ENCODE measurements at places on chromosomes 5 and 9.

DNA sequence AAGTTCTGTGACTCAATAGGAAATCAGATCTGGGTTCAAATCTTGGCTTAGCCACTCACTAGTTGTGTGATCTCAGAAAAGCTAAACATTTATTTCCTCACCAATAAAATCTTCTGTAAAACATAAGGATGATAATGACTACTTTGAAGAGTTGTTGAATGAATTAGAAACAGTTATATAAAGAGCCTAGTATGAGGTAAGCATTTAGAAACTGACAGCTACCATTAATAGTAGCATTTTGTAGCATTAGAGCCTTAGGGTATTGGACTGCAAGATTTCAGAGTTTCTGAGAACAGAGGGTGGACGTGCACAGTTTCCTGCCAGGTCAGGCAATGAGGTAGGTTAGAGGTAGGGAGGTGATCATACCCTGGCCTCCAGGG lies 293.2 kb downstream of the CWC27 start:
- DNase-seq: no peak

DNA sequence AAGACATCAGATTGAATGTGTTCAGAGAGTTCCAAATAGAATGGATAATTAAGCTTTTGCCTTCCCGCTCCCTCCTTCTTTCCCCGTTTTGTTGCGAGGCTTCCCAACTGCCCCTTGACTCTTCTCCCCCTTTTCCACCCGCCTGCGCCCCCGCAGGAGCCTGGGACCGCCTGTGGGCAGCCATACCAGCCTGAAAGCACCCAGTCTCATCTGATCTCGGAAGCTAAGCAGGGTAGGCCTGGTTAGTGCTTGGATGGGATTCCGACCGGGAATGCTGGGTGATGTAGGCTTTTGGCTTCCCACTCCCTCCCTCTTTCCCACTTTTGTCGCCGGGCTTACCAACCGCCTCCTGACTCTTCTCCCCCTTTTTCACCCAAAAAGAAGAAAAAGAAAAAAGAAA lies 6.8 kb upstream of the HSD17B4 start:
- DNase-seq: no peak

GRCh38 chr9:15386465-15386864 lies 36.2 kb upstream of the SNAPC3 start:
- no peak for DNase-seq

DNA sequence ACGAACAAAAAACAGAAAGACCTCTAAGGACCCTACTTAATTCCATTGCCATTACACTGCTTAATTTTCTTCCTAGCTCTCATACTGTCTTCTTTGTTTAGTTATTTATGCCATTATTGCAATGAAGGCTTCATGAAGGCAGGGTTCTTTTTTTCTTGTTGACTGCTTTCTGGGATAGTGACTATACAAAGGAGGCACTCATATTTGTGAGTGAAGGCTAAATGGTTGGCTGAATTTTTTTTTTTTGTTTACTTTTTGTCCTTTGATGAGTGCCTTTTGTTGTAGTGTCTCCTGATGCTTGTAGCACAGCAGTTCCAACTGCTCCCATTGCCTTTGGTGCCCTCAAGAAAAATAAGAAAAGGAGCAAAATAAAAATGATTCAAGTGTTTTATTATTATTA lies 17.8 kb downstream of the CTNNA1 start:
- no peak for DNase-seq

- no peak for DNase-seq
These were observed 60.4 kb downstream of the RORB start for GRCh38 chr9:74557571-74557970.

DNA sequence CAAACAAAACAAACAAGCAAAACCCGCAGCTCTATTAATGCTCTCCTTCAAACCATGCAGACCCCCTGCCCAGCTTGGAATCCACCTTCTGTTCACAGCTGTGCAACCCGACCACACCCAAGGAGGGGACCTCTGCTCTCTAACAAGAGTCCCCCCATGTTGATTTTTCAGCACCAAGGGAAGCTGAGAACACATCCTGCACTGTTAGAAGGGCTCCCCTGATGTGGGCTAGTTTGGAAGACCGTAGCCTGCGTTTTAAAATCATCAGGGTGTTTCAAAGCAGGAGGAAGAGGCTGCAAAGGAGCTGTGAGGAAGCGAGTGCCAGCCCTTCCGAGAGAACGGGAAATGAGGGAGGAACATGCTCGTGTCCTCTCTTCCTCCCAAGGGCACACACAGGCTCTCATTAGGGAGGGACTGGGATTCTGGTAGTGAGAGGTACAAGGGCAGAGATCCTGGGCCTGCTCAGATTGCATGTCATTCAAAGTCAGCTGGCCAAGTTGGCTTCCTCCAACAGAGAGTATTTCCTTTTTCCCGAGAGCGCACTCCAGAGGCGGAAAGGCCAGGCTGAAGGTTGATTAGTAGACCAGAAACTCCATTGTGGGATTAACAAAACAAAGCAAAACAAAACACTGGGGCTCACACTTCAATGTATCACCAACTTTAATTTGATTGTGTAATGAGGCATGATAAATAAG lies 185.9 kb downstream of the SEMA6A start:
- DNase-seq: no peak

- DNase-seq: no peak
These were observed 196.2 kb downstream of the TARS1 start for GRCh38 chr5:33637011-33637410.

GRCh38 chr5:51449026-51449425 lies 65.8 kb downstream of the ISL1 start:
- DNase-seq: no peak

- no peak for DNase-seq
These were observed 677.0 kb upstream of the WWC1 start for GRCh38 chr5:167614294-167615021.

DNA sequence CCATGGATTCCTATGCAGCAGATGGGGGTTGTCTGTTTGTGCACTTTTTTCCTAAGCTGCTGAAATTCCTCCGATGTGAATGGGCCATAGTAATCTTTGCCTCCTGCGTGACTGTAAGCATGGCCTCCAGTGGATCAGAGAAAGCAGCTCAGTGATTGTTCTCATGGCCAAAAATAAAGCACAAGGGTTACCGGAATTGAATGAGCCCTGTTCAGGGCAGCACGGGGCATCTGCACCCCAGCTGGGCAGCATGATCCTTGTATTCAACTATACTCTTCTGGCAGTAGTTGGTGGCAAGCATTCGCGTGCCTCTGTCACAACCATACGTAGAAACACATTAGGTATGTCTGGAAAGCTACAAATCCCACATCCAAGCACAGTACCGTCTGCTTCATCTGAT lies 193.9 kb downstream of the RORB start:
- DNase-seq: no peak

- DNase-seq: no peak
These were observed 256.8 kb upstream of the GRIN3A start for GRCh38 chr9:101995231-101995630.

DNA sequence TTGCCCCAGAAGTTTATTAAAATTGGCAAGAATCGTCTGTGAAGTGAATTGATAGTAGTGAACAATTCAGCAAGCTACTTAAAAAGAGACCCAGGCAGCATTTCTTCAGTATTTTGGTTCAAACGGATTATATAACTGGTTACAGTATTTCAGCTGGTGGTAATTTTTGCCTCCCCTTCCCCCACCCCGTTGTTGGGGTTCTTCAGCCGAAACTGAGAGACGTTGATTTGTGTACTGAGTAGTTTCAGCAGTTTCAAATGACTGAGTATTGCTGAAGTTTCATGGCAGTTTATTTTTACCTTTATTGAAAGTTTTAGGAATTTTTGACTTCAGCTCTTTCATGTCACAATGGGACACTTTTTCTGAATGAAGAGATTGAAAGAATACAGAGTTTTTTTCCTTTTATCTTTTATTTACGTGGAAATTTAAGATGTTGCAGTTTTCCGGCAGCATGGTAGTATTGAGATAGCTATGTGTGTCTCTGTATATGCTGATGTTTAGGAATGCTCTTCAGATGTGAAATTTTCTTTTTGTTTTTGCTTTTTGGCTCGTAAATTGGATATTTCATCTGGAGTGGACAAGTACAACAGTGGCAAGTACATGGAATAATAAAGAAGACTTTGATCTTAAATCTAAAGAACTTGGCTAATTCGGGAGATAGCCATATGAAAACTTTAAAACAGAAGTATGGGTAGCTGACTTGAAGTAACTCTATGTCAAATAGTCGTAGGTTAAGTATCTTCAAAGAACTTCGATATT lies 1.9 kb downstream of the GPBP1 start:
- no peak for DNase-seq

- no peak for DNase-seq
These were observed 253.8 kb upstream of the POU5F2 start for GRCh38 chr5:93995126-93995621.

GRCh38 chr5:76669245-76669644 lies 46.0 kb upstream of the F2RL2 start:
- no peak for DNase-seq

DNA sequence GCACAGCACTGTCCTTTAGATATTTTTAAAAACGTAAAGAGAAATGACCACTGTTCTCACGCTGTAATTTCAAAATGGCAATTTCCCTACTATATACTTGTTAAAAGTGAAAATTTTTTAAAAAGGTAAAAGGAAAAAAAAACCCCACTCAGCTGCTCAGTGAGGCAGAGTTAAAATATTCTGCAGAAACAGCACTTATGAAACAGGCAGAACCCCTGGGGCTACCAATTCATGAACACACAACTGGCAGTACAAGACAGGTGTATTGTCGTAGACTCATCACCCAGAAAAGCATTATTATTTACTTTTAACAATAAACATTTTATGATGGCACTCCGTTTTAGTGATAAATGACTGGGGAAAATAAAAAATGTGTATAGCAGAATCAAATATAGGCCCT lies 1.5 kb upstream of the RASGRF2 start:
- DNase-seq: no peak

All from stimulated activated CD8-positive, alpha-beta memory T cell treated with anti-CD3 and anti-CD28 coated beads, Interleukin-15, amount 100 ng/mL, for 1 hour (primary cell).